Epithelial cell of esophagus (primary cell): ENCODE measurements at places on chromosomes 3 and 15.

GRCh38 chr3:39261726-39262125 is 18.1 kb downstream of the CX3CR1 start:
- no peak for DNase-seq

DNA sequence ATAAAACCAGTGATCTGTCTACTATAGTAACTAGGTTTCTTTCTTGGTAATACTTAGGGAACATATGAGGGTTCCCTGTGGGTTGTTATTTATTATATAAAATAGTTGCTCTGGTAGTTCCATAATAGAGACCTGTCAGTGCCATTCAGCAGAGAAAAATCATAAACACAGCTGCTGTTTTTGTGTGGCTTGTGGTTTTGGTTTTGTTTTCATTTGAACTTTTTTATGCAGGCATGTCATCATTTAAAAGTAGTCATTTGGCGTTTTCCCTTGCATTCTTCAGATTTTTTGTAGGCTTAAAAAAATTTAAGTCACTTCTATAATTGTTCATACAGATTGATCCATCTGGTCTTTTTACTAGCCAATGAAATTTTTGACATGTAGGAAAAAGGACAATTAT is 47.9 kb downstream of the PIK3CA start:
- no peak for DNase-seq

- no peak for DNase-seq
Measured at GRCh38 chr3:98109807-98110549, 20.5 kb upstream of the OR5H1 start.

DNA sequence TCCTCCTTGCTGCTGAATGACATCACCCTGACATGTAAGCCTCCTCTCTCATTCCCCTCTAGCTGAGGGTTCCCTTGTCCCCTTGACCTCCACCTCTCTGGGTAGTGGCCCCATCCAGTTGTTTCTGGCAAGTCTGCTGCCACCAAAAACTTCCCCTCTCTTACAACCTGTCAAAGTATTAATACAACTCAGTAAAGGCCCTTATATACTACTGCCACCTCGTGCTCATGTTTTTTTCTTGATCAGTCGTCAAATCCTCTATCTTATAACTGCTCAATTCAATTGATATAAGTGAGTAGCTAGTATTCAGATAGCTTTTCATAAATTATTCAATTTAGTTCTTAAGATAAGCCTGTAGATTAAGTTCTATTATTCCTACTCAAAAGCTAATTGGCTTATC is 249.6 kb downstream of the MBNL1 start:
- DNase-seq = no peak

DNA sequence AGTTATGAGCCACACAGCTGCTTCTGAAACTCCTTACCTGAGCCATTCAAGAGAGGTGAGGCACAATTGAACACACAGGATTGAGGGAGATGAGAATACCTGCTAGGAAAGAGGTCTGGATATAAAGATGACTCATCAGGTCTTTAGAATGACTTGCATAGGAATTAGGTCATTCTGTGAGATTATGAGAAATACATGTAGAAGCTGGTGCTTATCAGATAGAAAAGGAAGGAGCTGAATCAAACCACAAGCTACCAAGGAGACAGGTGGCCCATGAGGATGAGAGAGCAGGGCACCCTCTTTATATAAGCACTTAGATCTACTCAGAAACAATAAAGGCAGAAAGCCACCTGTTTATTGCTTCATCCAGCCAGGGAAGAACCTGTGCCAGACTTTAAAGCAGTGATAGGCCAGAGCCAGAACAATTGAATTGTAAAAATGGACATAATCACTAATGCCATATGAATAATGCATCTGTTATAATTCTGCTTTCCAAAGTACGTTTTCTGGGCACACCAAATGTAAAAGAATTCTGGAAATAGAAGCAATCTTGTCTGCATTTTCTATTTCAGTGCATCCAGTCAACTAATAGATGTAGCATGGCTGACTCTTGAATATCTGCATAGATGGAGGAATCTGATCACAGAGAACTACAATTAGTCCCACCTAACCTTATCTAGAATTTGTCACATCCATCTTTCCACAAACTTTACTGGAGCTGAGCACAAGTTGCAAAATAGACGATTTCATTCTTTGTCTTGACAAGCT is 74.9 kb downstream of the PIK3R4 start:
- DNase-seq = peak; percentile 50

- peak; percentile 77 for DNase-seq
Measured at GRCh38 chr3:152121270-152121636, 147.5 kb upstream of the MBNL1 start.

DNA sequence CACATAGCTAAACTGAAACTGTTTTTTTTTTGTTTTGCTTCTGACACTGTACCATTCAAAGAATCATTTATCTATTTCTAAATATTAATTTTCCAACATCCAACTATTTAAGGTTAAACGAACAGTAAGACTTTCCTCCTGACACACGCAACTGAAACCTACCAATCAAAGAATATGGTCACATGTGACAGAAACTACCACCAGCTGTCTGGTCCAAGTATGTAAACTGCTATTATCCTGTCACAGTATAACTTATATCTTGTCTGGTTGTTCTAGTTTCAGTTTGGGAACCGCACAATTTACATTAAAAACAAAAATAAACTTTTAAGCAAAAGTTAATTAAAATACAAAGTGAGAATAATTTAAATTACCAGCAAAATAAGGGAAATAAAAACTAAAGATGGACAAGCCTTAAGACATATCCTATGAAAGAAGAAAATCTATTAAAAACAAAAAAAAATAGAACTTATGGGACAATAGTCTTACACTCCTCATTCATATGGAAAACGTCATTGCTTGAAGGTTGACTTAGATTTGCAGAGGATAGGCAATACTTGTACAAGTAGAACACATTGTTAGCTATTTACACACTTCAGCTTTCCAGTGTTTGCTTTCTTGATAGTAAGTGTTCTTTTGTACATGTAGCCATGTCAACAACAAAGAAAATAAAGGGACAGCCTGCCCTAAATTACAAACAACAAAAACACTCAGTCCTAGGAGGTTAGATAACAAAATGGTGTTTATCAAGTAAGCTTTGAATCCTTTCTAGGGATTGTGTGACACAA is 26.8 kb upstream of the CHRM5 start:
- DNase-seq = no peak

DNA sequence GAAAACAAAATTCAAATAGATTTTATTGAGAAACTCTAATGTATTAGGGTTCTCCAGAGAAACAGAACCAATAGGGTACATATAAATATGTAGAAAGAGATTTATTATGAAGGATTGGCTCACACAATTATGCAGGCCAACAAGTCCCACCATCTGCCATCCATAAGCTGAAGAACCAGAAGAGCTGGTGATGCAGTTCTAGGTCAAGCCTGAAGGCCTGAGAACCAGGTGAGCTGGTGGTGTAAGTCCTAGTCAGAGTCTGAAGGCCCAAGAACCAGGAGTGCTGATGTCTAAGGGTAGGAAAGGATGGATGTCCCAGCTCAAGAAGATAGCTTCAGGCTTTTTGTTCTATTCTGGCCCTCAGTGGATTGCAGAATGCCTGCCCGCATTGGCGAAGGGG is 2.6 kb upstream of the NFKBIZ start:
- DNase-seq = peak; percentile 75

- no peak for DNase-seq
Measured at GRCh38 chr15:68654786-68655560, 76.2 kb downstream of the CORO2B start.

- no peak for DNase-seq
Measured at GRCh38 chr3:38585791-38586420, 63.6 kb downstream of the SCN5A start.

DNA sequence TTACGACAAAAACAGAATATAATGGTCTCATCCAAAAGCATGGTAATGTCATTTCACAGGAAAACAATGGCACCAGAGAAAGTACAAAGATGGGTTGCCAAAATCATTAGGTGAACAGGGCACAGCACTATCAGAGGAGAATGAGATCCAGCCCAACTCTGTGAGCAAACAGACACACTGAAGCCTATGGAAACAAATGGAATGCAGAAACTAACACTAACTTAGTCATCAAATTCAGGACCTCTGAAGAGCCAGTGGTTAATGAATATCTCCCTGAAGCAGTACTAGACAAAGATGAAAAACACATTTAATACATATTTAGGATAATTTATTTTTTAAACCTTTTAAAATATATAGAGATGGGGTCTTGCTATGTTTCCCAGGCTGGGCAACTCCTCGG is 14.6 kb upstream of the RPS17 start:
- peak; percentile 23 for DNase-seq

- peak; percentile 94 for DNase-seq
Measured at GRCh38 chr3:30347679-30348216, 258.7 kb upstream of the TGFBR2 start.

DNA sequence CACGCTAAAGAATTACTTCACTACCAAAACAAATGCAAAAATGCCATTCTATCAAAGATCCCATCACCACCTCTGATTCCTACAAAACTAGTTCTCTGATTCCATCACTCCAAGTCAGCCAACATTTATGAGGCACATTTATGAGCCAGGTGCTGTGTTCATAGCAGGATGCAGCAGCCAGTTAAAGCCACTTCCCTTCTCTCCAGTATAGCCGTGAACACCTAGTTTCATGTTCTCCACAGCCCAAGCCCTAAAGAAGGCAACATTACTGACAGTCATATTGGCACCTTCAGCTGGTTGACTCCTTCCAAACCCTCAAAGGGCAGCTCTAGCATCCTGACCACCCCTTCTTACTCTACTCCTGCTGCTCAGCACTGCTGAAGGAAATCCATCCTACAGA is 36.4 kb downstream of the RYK start:
- DNase-seq = no peak

DNA sequence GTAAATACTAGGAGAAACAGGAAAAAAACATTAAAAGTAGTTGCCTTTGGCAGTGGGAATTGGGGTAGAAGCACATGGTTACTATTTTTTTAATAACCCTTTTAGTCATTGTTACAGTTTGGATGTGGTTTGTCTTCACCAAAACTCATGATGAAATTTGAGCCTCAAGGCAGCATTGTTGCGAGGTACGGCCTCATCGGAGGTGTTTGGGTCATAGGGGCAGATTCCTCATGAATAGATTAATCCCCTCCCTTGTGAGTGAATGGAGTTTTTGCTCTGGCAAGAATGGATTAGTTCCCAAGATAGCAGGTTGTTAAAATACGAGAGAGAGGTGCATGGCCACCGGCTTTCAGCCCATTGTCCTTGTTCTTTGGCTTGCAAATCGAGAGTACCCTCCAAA is 92.6 kb downstream of the LEKR1 start:
- DNase-seq = no peak

DNA sequence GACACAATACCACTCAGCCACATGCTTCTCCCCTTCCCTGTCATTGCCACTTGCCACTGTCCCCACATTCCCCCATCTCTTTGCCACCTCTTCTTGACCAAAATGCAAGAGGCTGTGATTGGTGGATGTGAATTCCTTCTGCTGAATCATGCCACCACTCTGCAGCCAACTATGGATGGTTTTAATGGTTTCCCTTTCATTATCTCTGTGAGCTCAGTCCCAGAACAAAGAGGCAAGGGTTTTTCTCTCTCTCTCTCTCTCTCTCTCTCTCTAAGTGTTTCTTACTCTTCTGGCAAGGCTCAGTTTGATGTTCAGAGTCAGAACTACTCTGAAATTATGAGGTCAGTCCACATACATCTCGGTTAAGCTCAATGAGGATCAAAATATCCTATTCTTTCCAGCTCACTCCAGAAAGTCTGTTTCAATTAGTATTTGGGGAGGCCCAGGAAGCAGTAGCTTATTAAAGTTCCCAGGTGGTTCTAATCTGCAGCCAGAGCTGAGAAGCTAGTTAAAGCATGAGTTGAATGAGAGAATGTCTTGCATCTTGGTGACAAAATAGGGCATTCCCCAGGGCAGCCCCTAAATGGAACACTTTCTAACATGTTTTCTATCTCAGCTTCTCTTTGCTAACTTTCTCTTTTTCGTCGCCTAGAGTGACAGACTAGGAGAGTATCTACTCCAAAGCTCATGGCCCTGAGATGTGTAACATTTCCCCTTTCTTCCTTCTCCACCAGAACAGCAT is 8.5 kb upstream of the ILDR1 start:
- peak; percentile 11 for DNase-seq

DNA sequence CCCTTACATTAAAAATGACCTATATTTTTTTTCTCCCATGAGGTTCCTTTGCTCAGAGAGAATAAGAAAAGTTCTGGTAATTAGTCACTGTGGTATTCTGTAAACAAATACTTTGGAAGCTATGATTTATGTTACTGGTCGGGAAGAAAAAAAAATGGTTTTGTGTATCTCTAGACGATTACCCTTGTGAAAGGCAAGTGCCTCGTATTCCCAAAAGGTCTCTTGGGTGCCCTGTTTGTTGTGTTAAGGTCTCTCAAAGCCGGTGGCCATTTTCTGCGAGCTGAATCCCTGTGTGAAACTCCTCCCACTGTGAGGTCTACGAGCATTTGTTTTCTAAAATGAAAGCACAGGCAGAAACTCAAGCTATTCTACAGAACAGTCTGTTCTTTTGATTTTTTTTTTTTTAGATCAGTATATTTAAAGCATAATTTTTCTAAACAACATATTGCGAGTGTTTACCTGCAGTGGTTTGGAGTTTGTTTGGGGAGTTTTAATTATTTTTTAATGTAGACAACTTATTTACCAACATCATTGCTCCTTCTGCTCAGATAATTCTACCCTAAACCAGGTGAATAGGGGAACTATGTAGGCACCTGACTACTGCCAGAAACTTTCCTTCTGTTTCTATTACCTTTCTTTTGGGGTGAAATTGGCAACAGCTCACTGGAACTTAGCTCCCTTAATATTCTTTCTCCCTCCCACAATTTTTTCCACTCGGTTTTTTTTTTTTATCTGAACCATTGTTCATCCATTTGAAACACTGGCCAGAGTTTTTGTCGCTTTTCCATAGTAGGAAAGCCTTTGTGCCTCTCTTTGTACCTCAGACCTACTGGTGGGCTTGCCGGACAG is 44.0 kb downstream of the ZBTB38 start:
- DNase-seq = peak; percentile 56

GRCh38 chr3:108106031-108106430 is 15.2 kb upstream of the CD47 start:
- no peak for DNase-seq

DNA sequence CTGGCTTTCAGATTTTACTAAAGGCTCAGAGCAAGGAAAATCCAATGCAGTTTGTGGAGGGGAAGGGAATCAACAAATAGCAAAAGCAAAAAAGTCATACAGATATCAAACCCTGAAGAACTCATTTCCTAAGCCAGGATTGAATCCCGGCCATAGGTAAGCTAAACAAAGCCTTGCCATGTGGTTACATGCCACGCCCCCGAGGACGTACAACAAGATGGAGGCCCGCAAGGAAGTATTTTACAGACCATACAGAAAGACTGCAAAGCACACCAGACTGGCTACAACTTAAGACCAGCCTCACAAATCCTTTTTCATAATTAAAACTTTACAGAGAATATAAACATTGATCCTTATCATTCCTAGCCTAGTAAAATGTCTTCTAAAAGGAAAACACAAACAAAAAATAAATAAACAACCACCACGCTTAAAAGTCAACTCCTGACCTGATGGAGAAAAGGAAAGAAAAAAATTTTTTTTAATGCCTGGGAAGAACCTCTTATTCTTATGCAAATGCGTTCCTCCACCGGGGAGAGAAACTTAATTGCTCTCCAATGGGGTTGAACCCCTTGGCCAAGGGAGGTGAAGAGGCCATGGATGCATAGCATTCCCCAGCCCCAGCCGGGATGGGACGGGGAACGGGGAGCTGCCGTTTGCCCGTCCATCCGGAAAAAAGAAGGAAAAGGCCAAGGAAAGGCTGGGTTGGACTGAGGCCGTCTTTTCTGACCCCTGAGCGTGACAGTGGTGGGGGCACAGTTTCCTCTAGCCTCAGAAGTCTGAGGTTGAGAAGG is 39.3 kb downstream of the IL1RAP start:
- DNase-seq = no peak

GRCh38 chr3:83122774-83123350 is 1361.4 kb upstream of the GBE1 start:
- DNase-seq = no peak

GRCh38 chr3:188798556-188799145 is 373.1 kb upstream of the TPRG1 start:
- DNase-seq = no peak
